IPS DF 19.7 (cell line): ENCODE measurements at places on chromosomes 7 and 10.

GRCh38 chr10:94192974-94193373 is 169.8 kb downstream of the NOC3L start:
- no peak for DNase-seq

GRCh38 chr10:120394446-120394845 is 62.6 kb upstream of the PLPP4 start:
- no peak for DNase-seq

DNA sequence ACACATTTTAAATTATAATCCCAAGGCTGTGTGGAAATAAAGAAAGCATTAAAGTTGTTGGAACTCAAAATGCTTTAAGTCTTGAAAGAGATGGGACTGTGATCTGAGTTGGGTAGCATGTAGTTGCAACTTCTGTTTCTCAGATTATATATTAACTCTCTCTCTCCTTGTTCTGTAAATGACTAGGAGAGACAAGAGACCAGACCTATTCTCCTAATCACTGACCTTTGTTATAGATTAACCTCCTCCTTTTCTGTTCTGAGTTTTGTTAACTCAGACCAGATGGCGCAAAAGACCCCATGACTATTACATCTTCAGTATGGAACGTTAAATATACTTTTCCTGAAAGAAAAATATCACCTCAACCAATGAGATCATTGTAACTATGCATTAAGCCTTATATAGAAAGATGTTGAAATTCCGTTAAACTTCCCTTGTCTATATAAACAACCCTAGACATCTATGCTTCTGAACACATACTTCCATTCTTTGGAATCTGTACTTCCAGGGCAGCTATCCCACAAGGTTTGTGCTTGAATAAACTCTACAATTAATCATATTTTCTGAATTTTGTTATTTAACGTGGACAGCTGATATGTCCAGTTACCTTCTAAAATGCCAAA is 143.5 kb upstream of the TRIM24 start:
- DNase-seq, result no peak

DNA sequence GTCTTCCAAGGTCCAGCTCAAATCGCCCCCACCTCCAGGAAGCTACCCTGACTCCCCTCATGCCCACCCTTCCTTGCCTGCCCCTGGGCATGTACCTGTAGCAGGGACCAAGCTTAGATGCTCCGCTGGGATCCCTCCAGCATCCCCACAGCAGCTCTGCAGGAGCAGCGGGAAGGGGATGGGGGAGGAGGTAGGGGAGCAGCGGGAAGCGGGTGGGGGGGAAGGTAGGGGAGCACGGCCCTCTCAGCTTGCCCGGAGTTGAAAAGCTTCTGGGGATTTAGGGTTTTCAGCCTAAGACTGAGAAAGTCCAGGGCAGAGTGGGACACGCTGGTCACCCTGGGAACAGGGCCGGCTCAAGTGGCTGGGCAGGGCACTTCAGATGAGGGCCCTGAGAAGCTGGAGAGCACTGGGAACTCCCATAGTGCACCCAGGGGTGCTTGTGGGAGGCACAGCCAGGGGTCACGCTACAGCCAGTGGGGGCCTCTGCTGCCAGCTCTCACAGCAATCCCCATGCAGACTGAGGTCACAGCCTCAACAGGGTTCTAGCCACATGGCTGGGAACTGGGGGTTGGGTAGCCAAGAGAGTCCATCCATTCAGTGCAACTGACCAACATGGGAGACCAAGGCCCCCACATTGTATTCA is 13.4 kb downstream of the WDR86 start:
- DNase-seq, result no peak

- DNase-seq, result no peak
These were observed 166.8 kb upstream of the ASAH2 start for GRCh38 chr10:50417886-50418830.

DNA sequence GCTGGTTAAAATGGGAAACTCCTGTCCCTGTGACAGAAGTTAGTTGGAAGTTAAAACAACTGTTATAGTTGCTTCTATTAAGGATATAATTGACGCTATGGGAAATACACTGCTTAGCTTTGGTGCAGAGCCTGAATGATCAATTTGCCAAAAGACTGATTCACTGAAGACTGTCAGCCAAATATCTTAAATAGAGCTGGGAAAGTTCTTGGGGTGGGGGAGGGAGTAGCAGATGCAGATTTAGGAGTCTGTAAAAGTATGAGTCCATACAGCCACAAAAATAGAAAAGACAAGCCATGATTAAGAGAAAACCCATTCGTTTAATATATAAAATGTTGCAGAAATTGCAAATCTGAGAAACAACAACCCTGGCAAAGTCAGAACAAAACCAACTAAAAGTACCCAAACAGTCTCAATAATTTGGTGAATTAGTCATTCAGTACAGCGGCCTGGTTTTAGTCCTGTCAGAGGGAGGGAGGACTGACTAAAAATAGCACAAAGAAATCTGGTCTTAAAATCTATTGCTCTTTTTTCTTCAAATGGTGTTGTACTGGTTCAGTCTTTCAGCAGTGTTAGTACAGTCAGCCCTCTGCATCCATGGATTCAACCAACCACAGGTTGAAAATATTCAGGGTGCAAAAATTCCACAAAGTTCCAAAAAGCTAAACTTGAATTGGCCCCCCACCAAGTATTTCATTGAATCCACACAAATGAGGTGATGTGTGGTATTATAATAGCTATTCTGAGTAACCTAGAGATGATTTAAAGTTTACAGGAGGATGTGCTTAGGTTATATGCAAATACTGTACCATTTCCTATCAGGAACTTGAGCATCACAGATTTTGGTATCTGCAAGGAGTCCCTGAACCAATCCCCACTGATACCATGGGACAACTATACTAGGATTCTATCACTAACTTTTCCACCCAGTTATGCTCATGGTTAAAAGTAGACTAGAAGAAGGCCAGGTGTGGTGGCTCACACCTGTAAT is 30.0 kb downstream of the STK17A start:
- DNase-seq, result no peak

DNA sequence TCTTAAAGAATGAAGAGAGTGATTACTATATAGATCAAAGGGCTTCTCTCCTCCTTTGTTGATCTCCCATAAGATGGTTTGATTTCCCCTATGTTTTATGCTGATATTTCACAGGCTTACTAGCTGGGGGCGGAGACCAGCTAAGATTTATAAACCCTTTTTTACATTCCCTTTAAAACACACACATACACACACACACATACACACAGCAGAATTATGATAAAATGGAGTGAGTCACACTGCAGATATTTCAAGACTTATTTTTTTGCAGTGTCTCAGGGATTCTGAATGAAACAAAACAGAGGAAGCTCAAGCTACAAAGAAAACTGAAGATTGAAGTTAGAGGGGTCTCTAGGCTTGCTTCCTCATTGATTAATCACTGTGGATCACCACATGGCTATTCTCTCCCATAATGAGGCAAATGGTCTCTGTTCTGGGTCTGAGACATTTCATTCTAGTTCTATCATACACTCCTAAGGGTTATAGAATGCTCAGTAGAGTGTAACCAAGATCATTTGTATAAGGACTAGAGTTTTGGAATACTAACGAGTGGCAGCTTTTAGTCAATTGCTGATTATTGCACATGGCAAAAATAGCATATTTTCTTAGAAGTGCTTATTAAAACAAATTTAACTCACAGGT is 18.6 kb downstream of the INA start:
- DNase-seq, result no peak
